Stimulated activated CD4-positive, alpha-beta T cell treated with anti-CD3 and anti-CD28 coated beads, TNF-alpha, amount 100 ng/mL, for 24 hours (primary cell): ENCODE measurements at places on chromosomes 1 and 21.
A peak's percentile ranks its signal among the peaks of the same experiment; 100 is the strongest.

DNA sequence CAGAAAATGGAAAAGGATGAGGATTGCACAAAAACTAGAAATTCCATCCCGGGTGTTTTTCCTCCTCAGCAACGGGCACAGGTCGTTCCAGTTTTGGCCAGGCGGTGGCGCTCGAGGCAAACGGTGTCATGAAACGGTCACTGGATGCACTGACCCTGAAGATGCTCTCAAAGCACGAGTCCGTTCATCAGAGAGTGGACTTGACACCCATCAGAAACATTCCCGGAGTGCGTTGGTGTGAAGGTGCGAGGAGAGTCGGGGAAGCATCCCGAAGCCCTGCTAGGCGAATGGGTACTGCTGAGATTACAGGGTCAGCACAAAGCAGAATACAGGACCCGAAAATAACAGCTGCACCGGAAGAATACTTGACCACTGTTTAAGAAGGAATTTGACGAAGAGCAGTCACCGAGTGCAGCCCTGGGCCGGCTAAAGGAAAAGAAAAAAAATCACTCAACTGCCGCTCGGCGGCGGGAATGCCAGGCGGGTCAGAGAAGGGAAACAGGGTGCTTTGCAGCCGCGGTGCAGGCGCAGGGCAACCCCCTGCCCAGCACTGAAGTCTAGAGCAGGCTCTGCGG, 71.7 kb upstream of the ETS2 start:
- DNase-seq, result peak; percentile 43

GRCh38 chr1:211132721-211133392, 1.1 kb downstream of the KCNH1 start:
- DNase-seq, result no peak

GRCh38 chr1:168585937-168586336, 9.5 kb downstream of the XCL1 start:
- no peak for DNase-seq

- no peak for DNase-seq
Observed at GRCh38 chr21:32702702-32703101, 25.1 kb downstream of the SYNJ1 start.

GRCh38 chr1:116986421-116987255, 14.9 kb upstream of the CD101 start:
- no peak for DNase-seq

GRCh38 chr21:40095477-40095876, 228.2 kb downstream of the PCP4 start:
- DNase-seq, result no peak
